Stimulated activated naive CD8-positive, alpha-beta T cell treated with anti-CD3 and anti-CD28 coated beads, Interleukin-15, Interleukin-2, amounts not matched to agents 100 U/mL and 50 U/mL, for 24 hours (primary cell): ENCODE measurements at places on chromosomes 6 and 20.

GRCh38 chr20:49993301-49993751 lies 10.5 kb downstream of the SNAI1 start:
- no peak for DNase-seq

DNA sequence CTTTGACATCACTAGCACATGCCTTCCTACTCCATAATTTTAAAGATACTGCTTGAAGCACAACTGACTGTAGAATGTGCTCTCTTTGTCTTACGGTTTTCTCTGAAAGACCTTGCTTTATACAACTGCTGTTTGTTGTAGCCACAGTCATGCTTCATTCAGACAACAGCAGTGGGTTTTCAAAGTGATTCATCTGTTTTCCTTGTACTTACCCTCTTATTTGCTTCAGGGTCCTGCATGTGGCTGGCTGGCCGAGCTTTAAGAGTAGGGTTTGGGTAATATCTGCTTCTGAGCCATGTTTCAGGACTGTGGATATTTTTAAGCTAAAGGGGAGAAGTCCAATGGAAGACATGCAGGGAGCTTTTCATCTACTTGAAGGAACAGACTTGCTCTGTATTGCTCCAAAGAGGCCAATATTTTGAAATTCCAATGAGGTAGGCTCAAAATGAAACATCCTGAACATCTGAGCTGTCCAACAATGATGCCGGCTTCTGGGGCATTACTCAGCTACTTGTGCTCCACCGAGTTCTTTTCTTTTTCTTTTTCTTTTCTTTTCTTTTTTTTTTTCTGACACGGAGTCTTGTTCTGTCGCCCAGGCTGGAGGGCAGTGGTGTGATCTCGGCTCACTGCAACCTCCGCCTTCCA lies 160.2 kb upstream of the SGK1 start:
- DNase-seq: no peak

DNA sequence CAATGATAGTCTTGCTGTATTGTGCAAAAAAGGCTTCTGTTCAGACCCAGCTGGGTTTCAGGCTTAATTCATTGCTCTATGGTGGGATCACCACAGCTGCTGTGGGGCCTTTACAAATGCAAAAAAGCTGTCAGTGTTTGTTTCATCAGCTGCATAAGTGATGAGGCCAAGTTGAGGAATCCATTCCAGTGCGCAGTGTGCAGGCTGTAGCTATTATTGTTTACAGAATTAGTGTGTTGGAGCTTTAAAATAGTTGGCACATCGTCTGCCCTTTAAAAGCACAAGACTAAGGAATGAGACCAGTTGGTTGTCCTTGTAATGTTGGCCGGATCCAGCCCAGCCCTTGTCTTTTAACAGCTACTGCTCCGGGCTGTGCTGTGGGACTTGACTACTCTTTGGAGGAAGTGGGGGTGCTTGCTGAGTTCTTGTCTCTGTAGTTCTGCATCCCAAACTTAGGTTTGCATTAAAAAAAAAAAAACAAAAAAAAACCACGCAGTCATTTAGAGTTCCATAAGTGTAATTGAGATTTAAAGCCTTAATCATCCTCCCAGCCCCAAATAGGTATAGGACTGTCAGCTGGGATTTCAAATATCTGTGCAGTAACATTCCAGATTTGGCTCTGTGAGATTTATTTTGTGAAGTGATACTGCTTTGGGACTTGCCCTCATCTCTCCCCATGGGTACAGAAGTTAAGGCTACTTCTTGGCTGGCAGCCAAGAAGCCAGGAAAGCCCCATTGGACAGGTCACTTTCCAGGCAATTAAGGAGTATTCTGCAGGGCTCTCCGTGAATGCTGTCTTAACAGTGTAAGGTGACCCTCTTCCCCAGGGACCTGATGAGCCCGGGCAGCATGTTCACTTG lies 19.3 kb downstream of the JARID2 start:
- no peak for DNase-seq

- no peak for DNase-seq
Observed at GRCh38 chr20:48153523-48153922, 368.2 kb upstream of the SULF2 start.

DNA sequence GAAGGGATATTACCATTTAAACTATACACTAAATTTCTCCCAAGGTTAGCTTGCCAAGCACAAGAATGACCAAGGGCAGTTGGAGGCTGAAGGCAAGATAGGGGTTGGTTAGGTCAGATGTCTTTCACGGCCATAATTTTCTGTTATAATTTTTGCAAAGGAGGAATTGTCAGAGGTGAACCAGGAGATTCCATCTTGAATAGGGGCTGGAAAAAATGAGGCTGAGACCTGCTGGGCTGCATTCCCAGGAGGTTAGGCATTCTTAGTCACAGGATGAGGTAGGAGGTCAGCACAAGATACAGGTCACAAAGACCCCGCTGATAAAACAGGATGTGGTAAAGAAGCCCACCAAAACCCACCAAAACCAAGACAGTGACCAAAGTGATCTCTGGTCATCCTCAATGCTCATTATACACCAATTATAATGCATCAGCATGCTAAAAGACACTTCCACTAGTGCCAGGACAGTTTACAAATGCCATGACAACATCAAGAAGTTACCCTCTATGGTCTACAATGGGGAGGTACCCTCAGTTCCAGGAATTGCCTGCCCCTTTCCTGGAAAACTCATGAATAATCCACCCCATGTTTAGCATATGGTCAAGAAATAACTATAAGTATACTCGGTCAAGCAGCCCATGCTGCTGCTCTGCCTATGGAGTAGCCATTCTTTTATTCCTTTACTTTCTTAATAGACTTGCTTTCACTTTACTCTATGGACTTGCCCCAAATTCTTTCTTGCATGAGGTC lies 371.8 kb upstream of the SULF2 start:
- DNase-seq: no peak

DNA sequence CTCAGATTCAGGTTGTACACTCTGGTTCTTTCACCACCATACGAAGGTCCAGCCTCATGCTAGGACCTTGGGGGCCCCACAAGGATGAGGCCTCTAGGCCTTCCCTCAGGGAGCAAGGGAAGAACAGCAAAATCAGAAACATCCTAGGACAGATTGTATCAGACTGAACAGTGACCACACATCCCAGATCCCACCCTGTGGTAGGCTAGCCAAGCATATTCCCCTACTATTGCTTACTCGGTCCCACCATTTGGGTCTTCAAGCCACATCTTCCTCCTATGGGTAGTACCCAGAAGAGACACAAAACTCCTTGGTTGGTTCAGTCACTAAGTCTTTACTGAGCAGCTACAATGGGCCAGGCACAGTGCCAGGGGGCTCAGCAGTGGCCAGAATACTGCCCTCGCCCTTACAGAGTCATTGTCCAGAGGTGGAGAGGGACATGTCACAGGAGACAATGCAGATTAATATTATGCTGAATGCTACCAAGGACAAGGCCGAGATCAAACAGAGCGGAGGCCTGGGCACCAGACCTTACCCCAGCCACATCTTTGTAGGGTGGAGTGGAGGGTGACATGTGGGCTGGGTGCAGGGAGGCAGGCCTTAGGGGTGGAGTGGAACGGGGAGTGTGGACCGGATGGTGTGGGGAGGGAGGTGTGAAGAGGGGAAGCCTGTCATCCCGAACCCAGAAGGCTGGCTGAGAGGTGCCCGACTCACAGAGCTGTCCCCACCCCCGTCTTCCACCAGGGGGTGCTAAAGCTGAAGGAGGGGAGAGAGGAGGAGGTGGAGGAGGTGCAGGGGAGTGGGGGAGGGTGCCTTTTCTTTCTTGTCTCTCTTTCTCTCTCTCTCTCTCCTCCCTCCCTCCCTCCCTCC lies 6.8 kb upstream of the MAPK13 start:
- DNase-seq: peak; percentile 94

GRCh38 chr6:53464927-53465460 lies 79.9 kb downstream of the GCLC start:
- no peak for DNase-seq

DNA sequence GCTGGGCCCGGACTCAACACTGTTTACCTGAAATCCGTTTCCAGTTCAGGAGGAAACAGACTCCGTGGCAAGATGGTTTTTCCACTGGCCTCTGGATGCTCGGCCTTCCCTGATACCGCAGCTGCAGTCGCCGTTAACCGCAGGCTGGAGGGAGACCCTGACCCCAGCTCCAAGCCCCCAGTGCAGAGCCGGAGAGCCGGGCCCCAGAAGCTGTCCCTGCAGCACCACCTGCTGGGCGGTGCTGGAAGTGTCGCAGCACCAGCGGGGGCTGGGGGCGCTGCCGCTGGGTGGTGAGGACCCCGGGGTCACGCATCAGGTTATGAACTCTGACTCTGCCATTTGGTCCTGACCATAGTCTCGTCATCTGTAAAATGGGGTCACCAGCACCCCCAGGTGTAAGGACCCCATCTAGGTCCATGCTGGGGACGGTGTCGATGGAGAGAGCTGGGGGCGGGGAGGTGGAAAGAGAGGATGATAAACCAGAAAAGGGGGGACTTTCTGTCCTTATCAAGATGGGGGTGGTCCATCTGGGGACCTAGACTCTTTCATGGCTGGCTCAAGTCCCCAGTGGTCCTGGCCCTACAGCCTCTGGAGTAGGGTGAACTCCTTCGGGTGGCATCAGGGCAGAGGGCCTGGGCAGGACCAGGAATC lies 20.8 kb upstream of the CHRNA4 start:
- peak; percentile 47 for DNase-seq

DNA sequence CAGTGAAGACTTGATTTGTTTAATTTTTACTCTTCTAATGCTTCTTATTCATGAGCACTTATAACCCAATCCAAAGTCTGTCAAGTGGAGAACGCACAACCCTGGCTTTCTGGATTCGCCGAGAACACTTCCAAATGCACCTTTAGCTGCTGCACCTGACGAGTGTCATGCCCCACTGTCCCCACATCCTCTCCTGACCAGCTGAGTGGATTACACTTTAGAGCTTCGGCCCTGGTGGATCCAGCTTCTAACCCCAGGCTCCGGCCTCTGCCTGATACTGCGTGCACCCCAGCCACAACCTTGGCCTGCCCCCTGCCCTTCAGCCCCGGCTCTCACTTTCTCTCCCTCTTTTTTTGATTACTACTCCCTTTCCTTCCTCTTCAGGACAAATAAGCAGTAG lies 258.8 kb downstream of the TMEM242 start:
- DNase-seq: no peak

GRCh38 chr6:150499882-150500312 lies 99.8 kb upstream of the PLEKHG1 start:
- DNase-seq: no peak

DNA sequence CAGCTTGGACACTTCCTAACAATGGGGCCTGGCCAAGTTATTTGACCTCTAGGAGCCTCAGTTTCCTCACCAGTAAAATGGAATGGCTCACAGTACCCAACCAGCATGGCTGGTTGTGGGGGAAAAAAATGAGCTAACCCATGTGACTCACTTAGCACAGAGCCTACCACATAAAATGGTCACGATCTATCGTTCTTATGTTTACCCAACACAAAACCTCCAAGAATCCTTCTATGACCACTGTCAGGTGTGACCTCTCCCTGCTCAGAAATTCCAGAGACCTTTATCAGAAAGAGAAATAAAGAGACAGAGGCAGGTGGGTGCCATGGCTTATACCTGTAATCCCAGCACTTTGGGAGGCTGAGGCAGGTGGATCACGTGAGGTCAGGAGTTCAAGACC lies 39.4 kb downstream of the BPIFB1 start:
- DNase-seq: no peak

GRCh38 chr20:7650086-7650879 lies 290.0 kb downstream of the HAO1 start:
- no peak for DNase-seq

- no peak for DNase-seq
Observed at GRCh38 chr6:128731249-128732165, 151.4 kb upstream of the LAMA2 start.

DNA sequence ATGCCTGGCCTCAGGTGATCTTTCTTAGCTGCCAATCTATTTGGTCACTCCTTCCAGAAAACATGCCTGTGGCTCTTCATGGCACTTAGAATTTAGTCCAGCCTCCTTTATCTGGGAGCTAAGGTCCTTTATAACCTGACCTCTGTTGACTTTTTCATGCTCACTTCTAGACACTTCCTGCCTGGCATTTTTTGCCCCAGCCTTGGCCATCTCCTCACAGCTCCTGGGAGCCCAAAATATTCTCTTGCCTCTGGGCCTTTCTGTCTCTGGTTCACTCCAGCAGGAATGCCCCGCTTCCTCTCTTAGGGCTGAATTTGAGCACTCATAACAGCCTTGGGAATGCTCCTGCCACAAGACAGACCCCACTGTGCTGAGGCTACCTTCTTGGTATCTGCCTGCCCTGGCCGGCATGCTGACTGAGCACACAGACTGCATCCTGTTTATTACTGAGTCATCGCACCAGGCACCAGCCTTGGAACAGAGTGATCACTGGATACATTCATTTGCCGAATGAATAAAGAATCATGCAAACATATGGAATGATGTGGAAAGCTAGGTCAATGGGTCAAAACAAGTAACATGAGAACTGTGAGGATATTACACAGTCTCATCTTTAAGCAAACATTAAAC lies 5.8 kb upstream of the EEF1E1 start:
- no peak for DNase-seq

DNA sequence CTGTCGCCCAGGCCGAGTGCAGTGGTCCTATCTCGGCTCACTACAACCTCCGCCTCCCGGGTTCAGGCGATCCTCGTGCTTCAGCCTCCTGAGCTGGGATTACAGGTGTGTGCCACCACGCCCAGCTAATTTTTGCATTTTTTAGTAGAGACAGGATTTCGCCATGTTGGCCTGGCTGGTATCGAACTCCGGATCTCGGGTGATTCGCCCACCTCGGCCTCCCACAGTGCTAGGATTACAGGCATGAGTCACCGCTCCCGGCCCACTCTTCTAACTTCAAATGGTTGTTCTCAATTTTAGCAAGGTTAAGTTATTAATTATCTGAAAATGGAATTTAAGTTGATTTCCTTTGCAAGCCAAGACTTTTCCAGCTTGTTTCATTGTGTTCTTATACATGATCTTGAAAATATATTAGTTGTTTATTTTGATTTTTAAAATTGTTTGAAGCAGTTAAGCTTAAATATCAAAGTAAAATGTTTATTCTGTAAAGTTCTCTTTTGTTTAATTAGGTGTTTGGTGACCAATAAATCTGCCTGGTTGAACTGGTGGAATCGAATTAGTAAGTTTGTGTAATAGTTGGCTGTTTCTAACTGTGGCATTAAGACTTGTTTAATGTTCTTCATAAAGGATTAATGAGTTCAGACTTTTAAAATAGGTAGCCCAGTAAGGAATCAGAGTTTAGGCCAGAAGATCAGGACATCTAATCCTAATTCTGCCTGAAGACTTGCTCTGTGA lies 2.3 kb downstream of the PM20D2 start:
- DNase-seq: peak; percentile 54

GRCh38 chr20:54557806-54558590 lies 82.6 kb downstream of the DOK5 start:
- DNase-seq: no peak

DNA sequence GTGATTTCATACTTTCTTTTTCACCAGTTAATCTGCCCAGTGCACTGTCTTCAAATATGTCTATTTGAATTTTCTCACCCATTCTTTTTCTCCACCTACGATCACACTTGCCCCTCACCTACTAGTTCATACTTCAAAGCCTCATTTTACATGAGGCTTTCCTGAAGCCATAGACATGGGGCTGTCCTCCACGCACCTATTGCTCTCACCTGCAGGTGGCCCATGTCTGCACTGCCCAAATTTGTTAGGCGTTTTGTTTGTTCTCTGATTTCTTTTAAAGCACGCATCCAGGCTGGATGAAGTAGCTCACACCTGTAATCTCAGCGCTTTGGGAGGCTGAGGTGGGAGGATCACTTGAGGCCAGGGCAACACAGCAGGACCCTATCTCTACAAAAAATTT lies 106.8 kb upstream of the RIPOR2 start:
- DNase-seq: no peak
